ENCODE measurements at places on chromosomes 13 and 19. TPM values are rescaled to one million over a fixed set of nuclear protein-coding genes. Genes with fewer than 3 reads are reported as not detected.

THSD1 gene
- total RNA-seq, result 9.1 TPM

CCNA1 gene
- 0.77 TPM for total RNA-seq

GPR18 gene
- 9.6 TPM for total RNA-seq

OR7C1 gene
- total RNA-seq, result not detected

WASF3 gene
- 16.4 TPM for total RNA-seq

PALM3 gene
- not detected for total RNA-seq

CCDC97 gene
- total RNA-seq, result 23.4 TPM

CGB3 gene
- total RNA-seq, result not detected

TRPC4 gene
- total RNA-seq, result 0.34 TPM

KPTN gene
- 3.9 TPM for total RNA-seq

PNMA8A gene
- total RNA-seq, result 0.79 TPM

WTIP gene
- 14.1 TPM for total RNA-seq

DNA sequence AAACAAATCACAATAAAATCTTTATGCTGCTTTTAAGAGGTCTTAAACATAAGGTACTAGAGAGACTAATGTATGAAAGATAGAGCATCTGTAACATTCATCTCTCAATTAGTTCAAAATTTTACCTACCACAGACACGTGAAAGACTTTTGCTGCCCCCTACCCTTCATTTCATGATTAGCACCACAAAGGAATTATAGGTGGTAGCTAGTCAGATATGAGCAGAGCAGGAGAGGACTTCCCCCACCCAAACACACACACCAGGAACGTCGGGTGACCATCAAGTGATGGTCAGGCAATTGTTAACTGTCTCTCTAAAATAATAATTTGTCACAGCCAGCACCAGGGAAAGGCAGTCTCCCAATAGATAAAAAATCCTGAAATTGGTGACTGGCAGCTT lies 1531.7 kb upstream of the SPRY2 start:
- no peak for DNase-seq

GRCh38 chr13:28376604-28377003 lies 118.3 kb downstream of the FLT1 start:
- DNase-seq, result no peak

DNA sequence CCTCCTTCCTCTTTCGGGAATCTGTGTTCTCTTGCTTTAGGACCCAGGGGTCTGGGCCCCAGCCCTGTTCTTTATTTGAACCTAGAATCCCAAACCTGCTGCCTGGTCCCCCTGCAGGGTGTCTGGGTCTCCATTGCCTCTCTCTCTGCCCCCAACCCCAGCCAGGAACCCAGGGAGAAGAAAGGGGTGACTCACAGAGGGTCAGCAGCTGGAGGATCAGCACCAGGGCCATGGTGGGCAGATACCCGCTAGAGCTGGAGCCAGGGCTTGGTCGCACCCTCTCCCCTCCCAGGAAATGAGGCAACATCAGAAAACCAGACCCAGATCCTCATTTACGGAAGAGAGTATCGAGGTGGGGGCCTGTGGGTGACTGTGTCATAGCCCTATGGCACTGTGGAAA lies at the start of gene OSCAR:
Gene OSCAR, minus strand, starts transcription at position 243 of the 400 bp plus-strand sequence. Its CDS starts 11 bp downstream, at position 232.
- DNase-seq, result peak; percentile 82

DNA sequence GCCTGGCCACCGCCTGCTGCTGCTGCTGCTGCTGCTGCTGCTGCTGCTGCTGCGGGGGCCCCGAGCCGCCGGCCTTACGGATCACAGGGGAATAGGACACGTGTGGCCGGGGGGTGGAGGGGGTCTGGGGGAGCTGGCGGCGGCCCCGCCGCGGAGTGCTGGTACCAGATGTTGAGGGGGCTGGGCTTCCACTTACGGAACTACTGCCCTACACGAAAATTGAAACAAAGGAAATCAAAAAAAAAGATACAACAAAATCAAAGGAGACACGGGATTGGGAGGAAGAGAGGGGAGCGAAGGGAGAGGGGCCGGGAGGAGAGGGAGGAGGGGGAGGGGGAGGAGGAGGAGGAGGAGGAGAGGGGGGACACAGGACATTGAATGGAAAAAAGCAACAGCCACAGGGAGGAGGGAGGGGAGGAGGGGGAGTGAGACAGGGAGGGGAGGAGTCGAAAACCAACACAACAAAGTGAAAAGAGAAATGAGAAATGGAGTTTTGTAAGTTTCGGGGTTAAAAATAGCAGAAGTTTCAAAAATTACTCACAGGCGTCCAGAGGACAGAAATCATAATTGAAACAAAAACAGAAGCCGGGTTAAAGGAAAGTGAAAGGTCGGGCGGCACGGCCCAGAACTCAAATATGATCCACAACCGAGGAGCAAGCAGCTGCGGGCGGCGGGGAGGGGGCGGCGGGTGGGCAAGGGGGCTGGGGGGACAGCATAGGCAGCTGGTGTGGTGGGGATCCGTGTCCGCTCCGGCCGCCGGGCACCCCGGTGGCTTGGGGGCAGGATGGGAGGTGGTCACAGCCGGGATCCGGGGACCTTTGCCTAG lies 57.8 kb downstream of the IER2 start:
- DNase-seq, result peak; percentile 91

- DNase-seq, result no peak
Observed at GRCh38 chr19:33325920-33326319, 23.6 kb upstream of the CEBPA start.

DNA sequence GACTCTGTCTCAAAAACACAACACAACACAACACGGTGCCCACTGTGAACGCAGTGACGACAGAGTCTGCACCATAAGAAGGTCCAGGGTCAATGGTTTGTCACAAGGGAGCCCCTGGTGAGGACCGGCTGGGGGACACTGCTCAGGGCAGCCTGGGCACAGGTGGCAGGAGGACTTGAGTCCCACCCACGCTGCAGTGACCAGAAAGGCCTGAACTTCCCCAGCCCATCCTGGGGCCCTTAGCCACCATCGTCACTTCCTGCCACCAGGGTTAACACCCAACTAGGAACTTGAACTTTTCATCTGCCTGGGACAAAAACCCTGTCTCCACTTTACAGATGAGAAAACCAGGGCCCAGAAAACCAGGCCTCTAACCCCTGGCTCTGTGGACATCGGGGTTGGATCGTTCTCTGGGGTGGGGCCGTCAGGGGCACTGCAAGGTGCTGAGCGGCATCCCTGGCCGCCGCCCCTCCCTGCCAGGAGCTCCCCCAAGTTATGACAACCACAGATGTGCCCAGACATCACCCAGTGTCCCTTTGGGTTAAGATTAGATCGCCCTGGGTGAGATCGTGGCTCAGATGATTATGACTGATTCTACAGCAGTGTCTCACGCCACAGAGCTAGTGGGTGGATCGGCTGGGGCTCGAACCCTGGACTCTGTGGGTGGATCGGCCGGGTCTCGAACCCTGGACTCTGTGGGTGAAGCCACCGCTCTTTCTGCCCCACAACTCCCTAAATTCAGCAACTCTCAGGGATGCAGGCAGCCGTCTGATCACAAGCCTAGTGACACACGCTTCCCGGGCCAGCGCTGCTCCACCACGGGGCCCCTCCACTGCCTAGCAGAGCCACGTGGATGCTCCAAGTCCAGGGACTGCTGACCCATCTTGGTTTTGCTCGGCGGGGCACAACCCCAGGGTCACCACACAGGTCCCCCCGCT lies 14.0 kb downstream of the MOB3A start:
- DNase-seq, result peak; percentile 92

DNA sequence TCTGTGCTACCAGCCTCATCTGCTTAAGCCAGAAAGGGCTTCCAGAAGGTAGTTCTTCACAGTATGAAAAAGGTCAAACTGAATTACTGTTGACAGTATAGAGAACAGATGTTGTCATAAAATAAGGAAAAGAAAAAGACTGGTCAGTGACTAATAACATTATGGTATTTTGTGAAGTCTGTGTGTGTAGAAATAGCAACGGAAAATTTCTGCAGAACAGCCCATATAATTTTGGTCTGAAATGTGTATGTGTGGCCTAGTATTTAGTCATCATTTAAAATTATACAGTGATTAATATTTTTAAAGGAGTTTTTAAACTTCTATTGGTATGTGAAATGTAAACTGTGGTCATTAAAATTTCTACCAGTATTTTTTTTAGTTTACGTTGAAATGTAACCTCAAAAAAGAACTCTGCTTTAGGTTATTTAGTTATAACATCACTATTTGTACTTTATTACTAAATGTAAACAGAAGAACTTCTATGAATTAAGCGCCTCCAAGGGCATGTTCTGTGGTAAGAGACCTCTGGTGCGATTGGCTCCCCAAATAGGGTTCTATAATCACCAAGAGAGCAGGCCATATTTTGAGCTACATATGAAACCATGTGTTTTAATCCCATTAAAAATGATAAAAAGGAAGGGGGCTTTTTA lies 3.3 kb upstream of the GPR183 start:
- DNase-seq, result no peak

GRCh38 chr19:51691584-51692428 lies 1.3 kb upstream of the SPACA6 start:
- no peak for DNase-seq

- peak; percentile 86 for DNase-seq
Observed at GRCh38 chr19:41811036-41811435, 14.6 kb downstream of the CEACAM3 start.

GRCh38 chr13:40969169-40969901 lies 49.8 kb downstream of the ELF1 start:
- DNase-seq, result no peak

GRCh38 chr19:38151242-38151641 lies 72.8 kb downstream of the DPF1 start:
- no peak for DNase-seq

DNA sequence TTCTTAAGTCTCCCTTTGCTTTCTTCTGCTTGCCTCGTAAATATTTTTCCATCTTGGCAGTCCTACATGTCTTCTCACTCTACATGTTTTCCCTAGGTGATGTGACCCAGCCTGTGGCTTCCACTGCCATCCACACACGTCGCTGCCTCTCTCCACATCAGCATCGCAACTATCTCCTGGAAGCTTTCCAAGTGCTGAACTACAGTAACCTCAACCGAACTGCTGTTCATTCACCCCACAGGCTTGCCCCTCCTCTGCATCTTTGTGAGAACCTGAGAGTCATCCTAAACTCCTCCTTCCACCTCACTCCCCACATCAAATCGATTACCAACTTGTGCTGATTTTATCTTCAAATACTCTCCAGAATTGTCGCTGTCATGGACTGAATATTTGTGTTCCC lies 41.2 kb upstream of the USPL1 start:
- no peak for DNase-seq

GRCh38 chr19:15589760-15590451 lies 25.1 kb upstream of the CYP4F8 start:
- DNase-seq, result no peak

- no peak for DNase-seq
Observed at GRCh38 chr13:104975272-104975671, 1560.2 kb downstream of the EFNB2 start.

GRCh38 chr13:45398877-45399276 lies 19.3 kb downstream of the SLC25A30 start:
- no peak for DNase-seq

DNA sequence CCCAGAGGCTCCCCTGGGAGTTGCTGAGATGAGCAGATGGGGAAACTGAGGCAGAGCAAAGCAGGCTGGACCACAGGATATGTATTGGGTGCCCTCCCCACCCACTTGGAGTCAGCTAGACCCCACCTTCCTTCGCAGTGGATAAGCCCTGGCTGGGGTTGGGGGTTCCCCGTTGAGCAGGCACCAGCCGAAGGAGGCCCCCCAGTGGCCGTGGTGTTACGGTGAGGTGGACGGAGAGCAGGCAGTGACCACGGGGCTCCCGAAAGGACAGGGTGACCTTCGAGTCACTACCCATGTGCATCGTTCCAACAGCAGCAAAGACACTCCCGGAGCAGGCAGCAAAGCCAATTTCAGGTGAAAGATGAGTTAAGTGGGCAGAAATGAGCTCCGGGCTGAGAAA lies 62.4 kb upstream of the ADGRE5 start:
- DNase-seq, result no peak

DNA sequence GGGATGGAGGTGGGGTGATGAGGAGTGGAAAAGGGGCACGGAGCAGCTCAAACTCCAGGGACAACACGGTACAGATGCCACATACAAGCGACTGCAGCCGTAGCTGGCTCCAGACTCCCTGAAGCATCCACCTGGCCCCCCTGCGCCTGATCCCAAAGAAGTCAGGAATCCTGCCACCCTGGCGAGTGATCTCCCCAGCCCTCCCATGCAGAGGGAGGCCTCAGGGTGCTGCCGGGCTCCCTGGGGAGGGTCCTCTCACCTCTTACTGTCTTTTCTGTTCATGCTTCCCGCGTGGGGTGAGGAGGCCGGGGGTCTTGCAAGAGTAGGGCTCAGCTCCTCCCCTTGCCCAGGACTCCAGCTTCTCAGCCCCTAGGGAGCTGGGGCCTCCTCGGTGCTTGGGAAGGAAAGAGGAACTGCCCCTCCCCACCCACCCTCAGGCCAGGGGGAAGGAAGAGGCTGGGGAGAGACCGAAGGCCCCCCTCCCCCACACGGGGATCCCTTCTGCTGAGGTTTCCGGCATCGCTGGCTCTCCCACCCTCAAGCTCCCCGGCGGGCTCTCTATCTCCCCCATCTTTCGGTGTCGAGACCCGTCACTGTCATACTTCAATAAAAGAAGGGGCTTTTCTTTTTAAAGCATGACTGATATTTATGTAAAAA lies at the start of gene RASGRP4:
Gene RASGRP4, minus strand, starts transcription at position 410 of the 657 bp plus-strand sequence. Its CDS starts 128 bp downstream, at position 282.
- DNase-seq, result peak; percentile 89

- DNase-seq, result no peak
Observed at GRCh38 chr13:73681779-73682178, 452.4 kb downstream of the KLF12 start.

- no peak for DNase-seq
Observed at GRCh38 chr13:98977568-98978265, at the start of gene DOCK9. Gene DOCK9, minus strand, starts transcription at chr13:98978064. Its CDS starts 155 bp downstream, at chr13:98977909.

- peak; percentile 11 for DNase-seq
Observed at GRCh38 chr13:113991191-113991669, 17.4 kb upstream of the C13orf46 start.

DNA sequence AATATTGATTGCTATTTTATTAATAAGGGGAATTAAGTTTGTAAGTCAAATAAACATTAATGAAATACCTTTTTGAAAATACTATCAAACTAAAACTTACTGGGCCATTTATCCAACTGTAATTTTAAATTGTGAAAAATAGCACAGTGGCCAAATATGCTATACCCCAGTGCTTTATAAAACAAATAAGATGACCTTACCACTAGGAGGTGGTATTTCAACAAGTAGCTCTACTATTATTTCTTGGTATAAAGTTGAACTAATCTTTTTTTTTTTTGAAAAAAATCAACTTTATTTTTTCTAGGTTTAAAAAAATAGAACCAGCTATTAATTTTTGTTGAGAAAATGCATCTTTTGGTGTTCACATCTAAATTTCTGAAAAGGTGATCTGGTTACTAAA lies 14.7 kb downstream of the LACC1 start:
- DNase-seq, result no peak

DNA sequence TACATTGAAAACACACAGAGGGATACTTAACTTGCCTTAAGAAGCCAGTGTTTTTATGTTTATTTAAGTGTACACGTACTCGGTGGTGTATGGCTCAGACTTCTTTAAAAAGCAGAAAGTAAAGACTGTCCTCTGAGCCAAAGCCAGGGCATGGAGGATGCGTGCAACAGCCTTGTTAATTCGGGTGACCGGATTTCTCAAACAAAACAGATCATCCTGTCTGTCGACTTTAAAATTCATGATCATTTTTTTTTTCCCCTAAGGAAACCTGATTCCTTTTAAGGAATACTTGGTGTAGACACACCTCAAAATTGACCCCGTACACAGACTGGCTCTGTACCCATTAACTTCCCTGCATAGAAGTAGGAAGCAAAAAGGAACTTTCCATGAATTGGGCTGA lies 124.7 kb upstream of the RNF113B start:
- no peak for DNase-seq

All from spleen (tissue), 13 donors.